Neural crest cell (in vitro differentiated cells): ENCODE measurements at places on chromosomes 13 and 19. TPM values are rescaled to one million over a fixed set of nuclear protein-coding genes. Genes with fewer than 3 reads are reported as not detected.

ARHGAP33 gene
- 109 and 110 TPM in 2 replicates for total RNA-seq

CDKN2D gene
- 8.7 and 9.5 TPM in 2 replicates for total RNA-seq

FFAR1 gene
- total RNA-seq: not detected in 2 replicates

RFX1 gene
- total RNA-seq: 17.6 and 19.9 TPM in 2 replicates

KIR2DL3 gene
- not detected in 2 replicates for total RNA-seq

S1PR4 gene
- total RNA-seq: not detected in 2 replicates

PSG5 gene
- not detected in 2 replicates for total RNA-seq

NXNL1 gene
- total RNA-seq: not detected in 2 replicates

GRCh38 chr13:74056801-74057542 is 77.2 kb downstream of the KLF12 start:
- peaks cover 22% of the 10 kb centered on the region for H3K4me1 ChIP-seq
- H3K4me3 ChIP-seq: no peak overlapping the region
- no peak for DNase-seq
- peak overlapping the region; percentile 68 for H3K27ac ChIP-seq

- peak overlapping the region; percentile 86 for H3K4me3 ChIP-seq
- peaks cover 6% of the 10 kb centered on the region for H3K36me3 ChIP-seq
- no peak for DNase-seq
- peak overlapping the region; percentile 99 for H3K27ac ChIP-seq
Observed at GRCh38 chr19:485077-485476, 11.2 kb upstream of the MADCAM1 start.

DNA sequence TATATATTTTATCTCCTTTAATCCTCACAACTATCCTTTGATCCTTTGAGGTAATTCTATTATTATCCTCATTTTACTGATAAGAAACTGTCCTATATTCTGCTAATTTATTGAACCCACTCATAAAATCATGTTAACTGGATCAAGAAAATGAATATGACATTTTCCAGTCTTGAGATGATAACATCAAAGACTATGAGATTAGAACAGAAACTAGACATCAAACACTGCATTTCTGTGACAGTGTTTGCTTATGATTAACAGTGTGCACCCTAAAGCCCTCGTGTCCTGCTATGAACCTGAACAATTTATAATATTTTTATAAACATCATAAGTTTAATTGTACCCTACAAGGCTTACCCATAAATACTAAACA is 96.3 kb downstream of the TBC1D4 start:
- DNase-seq: no peak
- H3K4me3 ChIP-seq: no peak overlapping the region

DNA sequence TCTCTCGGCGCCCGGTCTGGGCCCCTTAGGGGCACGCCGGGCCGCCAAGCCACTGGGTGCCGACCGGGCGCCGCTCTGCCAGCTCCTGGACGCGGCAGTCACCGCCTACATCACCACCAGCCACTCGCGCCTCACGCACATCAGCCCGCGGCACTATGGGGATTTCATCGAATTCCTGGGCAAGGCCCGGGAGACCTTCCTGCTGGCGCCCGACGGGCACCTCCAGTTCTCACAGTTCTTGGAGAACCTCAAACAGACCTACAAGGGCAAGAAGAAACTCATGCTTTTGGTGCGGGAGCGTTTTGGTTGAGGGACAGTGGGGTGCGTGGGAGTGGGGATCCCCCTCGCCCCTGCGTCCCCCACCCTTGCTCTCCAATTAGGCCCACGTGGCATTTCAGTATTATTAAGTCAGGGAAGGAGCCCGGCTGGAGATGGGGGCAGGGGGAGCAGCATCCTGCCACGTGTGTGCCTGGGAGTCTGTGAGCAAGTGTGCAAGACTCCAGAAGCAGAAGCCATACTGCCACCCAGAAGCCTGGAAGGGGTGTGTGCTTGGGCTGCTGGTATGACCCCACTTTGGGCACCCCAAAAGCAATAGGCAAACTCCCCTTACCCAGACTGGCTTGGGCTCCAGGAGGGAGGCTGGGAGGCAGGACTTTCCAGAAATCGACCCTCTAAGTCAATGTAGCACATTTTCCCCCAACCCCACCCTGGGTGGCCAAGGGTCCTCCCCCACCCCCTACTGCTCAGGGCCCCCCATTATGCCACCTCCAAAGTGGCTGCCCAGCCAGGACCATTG is 35.7 kb downstream of the ZSWIM4 start:
- peaks cover 6% of the 10 kb centered on the region for H3K36me3 ChIP-seq
- H3K27ac ChIP-seq: no peak overlapping the region
- H3K27me3 ChIP-seq: peaks cover 3% of the 10 kb centered on the region
- peaks cover 17% of the 10 kb centered on the region for H3K4me1 ChIP-seq
- DNase-seq: no peak
- no peak overlapping the region for H3K4me3 ChIP-seq

- no peaks in the 10 kb centered on the region for H3K27me3 ChIP-seq
- no peak overlapping the region for H3K4me3 ChIP-seq
- peaks cover 4% of the 10 kb centered on the region for H3K4me1 ChIP-seq
Observed at GRCh38 chr13:100721885-100722512, 47.4 kb upstream of the TMTC4 start.

- H3K4me3 ChIP-seq: no peak overlapping the region
- H3K27me3 ChIP-seq: peaks cover 54% of the 10 kb centered on the region
- H3K36me3 ChIP-seq: peaks cover 32% of the 10 kb centered on the region
- peak; percentile 30 for DNase-seq
- H3K4me1 ChIP-seq: peaks cover 46% of the 10 kb centered on the region
- no peak overlapping the region for H3K27ac ChIP-seq
Observed at GRCh38 chr13:91347996-91348905, 764 bp downstream of the MIR17HG start.

DNA sequence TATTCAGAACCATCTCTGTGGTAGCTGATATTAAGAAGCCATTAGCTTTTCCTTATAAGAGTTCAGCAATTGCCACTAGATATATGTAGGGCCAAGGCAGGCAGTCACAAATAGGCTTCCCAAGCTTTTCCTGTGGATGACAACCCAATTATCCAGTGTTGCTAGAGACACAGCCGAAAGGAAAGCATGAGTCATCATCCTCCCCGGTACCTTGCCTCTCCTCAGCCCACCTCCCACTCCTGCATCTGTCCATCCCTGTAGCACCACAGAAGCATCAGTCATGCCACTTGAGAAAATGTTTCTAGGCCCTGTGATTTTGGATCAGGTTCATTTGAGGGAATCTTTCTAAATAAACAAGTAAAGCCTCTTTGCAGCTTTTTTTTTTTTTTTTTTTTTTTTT is 204.3 kb downstream of the DNAJC15 start:
- peaks cover 6% of the 10 kb centered on the region for H3K4me1 ChIP-seq
- DNase-seq: no peak
- no peaks in the 10 kb centered on the region for H3K27me3 ChIP-seq

DNA sequence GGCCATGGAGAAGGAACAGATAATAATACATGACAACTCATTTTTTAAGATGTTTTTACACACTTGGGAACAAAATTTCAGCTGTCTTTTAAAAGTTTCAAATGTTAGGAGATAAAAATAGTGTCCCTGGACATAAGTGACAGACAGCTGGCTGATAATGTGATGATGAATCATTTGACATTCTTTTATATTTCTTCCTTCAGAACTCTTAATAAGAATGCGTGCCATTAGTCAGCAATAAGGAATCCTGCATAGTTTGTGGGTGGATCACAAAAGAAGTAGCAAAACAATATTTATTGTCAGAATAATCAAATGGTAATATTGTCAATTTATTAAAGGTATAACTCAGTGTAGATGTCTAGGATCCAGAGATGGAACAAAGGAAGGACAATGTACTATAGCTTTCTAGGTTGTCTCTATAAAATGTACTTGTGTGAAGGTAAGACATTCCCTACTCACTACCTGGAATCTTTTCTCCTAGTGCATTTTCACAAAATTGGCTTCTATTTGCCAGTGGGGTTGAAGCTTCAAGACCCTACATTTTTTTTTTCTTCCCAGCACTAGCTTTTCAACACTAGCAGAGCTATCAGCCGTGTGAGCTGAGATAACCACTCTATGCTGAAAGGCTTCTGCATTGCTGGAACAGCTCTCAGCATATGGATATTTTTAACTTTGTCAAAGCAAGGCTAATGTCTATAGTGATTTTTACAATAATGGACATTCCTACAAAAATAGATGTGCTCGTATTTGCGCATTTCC is 175.6 kb upstream of the SLITRK6 start:
- H3K27me3 ChIP-seq: no peaks in the 10 kb centered on the region
- no peak overlapping the region for H3K27ac ChIP-seq
- H3K36me3 ChIP-seq: no peaks in the 10 kb centered on the region
- H3K4me3 ChIP-seq: no peak overlapping the region

DNA sequence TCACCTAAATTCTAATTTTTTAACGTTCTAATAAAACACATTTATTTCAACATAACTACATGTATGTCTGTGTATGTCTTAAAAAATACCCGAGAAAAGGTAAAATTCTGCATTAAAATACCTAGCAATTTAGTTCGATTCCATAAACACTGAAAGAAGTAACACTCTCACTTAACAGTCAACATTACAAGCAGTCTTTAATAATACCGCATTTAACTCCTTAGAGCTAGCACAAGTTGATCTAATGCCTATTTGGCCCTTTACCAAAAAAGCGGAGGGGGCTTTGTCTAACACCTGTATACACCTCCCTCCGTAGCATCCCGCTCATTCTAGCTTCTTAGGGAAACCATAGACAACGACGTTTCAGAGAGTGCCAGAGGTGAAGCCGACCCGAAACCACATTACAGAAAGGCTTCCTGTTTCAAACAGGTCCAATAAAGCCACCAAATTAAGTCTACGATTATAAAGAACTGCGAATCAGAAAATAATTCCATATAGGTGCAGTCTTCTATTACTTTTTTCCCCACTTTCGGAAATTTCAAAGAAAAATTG is 1.2 kb downstream of the SPART start:
- H3K27me3 ChIP-seq: no peaks in the 10 kb centered on the region
- H3K4me3 ChIP-seq: peak overlapping the region; percentile 99
- H3K4me1 ChIP-seq: peaks cover 35% of the 10 kb centered on the region
- peak overlapping the region; percentile 99 for H3K27ac ChIP-seq

- no peaks in the 10 kb centered on the region for H3K4me1 ChIP-seq
- H3K36me3 ChIP-seq: no peaks in the 10 kb centered on the region
- no peak overlapping the region for H3K27ac ChIP-seq
- H3K4me3 ChIP-seq: no peak overlapping the region
- DNase-seq: no peak
Observed at GRCh38 chr19:13022111-13022858, 27.0 kb downstream of the NFIX start.

DNA sequence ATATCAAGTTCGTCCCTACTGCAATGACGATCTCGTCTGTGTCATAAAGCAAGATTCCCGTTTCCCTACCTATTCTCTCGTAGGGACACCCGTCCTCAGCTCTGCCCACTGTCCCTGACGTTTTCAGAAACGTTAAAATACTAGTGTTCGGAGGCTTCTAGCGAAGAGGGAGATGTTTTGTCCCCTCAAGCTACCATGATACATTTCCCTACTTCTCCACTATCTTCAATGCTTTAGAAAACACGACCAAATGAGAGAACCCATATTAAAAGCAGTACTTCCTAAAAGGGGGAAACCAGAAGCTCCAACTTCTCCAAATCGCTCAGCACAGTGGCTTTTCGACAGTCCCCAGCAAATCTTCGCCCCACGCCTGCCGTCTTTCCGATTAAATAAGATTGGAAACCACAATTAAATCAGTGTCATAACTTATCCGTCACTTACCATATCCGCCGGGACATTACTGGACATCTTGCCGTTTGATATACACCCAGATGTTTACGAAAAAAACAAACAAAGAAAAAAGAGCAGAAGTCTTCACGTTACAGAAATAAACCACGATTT is 1.3 kb downstream of the UBL3 start:
- no peaks in the 10 kb centered on the region for H3K36me3 ChIP-seq
- peak overlapping the region; percentile 94 for H3K4me3 ChIP-seq
- no peaks in the 10 kb centered on the region for H3K27me3 ChIP-seq
- H3K27ac ChIP-seq: peak overlapping the region; percentile 63
- DNase-seq: no peak

- no peak overlapping the region for H3K27ac ChIP-seq
- DNase-seq: no peak
- no peaks in the 10 kb centered on the region for H3K27me3 ChIP-seq
- peaks cover 36% of the 10 kb centered on the region for H3K4me1 ChIP-seq
Observed at GRCh38 chr13:75175575-75175974, 306.4 kb downstream of the TBC1D4 start.

- no peaks in the 10 kb centered on the region for H3K4me1 ChIP-seq
- H3K27ac ChIP-seq: no peak overlapping the region
- H3K27me3 ChIP-seq: no peaks in the 10 kb centered on the region
- no peak overlapping the region for H3K4me3 ChIP-seq
Observed at GRCh38 chr13:85812282-85812681, 13.1 kb upstream of the SLITRK6 start.

- H3K4me1 ChIP-seq: no peaks in the 10 kb centered on the region
- no peak for DNase-seq
- H3K4me3 ChIP-seq: no peak overlapping the region
- H3K27ac ChIP-seq: peak overlapping the region; percentile 43
Observed at GRCh38 chr13:22961835-22962537, 218.8 kb upstream of the SGCG start.

DNA sequence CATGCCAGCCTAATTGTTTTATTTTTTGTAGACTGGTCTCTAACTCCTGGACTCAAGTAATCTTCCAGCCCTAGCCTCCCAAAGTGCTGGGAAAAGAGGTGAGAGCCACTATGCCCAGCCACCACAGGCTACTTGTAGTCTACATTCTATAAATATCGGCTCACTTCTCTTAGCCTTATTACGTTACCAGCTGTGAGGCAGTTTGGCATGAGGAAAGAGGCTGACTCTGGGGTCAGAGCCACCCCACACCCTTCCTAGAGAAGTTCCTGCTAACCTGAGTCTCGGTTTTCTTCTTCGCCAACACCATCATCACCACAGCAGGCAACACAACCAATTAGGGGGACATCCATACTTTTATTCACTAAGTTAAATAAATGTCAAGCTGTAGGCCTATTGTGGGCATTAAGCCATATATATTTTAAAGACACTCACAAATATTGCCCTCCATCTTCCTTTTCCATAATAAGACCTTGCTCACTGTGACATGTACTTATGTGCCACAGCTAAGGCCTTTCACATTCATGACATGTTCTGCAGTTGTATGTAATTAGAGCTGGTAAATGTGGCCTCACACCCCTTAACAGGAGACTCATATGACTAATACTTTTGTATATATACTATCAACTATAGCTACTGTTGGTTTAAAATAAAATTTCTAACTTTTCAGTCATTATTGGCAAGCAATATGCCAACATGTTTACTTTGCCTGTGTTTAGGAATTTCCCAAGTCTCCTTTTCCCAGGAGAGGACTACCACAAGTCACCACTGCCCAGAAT is 5.7 kb downstream of the SLC25A30 start:
- H3K27ac ChIP-seq: no peak overlapping the region
- H3K27me3 ChIP-seq: no peaks in the 10 kb centered on the region
- H3K36me3 ChIP-seq: peaks cover 6% of the 10 kb centered on the region

- no peak overlapping the region for H3K4me3 ChIP-seq
- DNase-seq: no peak
- no peak overlapping the region for H3K27ac ChIP-seq
- H3K4me1 ChIP-seq: no peaks in the 10 kb centered on the region
Observed at GRCh38 chr19:39810424-39810823, 23.5 kb downstream of the DYRK1B start.

- no peak overlapping the region for H3K27ac ChIP-seq
- H3K4me3 ChIP-seq: no peak overlapping the region
- H3K36me3 ChIP-seq: peaks cover 72% of the 10 kb centered on the region
- H3K4me1 ChIP-seq: no peaks in the 10 kb centered on the region
Observed at GRCh38 chr19:53485046-53486004, 17.8 kb downstream of the ZNF813 start.

GRCh38 chr13:71408416-71408815 is 458.6 kb downstream of the DACH1 start:
- no peak overlapping the region for H3K4me3 ChIP-seq
- H3K27me3 ChIP-seq: no peaks in the 10 kb centered on the region
- DNase-seq: no peak
- no peak overlapping the region for H3K27ac ChIP-seq
